ENCODE measurements at places on chromosomes 3 and 15.

DNA sequence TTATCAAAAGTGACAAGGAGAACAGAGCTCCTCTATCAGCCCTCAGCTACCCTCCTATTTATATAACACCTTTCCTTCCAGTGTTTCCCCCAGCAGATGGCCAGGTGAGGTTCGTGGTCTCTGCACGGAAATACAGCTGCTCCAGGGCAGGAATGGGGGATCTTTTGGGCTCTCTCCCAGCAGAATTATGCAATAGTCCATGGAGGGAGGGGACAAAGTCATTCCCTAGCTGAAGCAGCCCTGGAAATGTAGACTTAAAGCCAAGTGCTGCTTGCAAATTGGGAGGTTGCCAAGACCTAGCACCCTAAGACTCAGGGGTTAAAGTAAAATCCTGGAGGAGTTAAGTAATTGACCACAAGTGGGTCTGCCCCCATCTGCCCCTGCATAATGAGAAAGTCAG, 256.3 kb downstream of the LRTM1 start:
- DNase-seq: no peak

- no peak for DNase-seq
Observed at GRCh38 chr15:50997371-50998051, 89.0 kb downstream of the AP4E1 start.

DNA sequence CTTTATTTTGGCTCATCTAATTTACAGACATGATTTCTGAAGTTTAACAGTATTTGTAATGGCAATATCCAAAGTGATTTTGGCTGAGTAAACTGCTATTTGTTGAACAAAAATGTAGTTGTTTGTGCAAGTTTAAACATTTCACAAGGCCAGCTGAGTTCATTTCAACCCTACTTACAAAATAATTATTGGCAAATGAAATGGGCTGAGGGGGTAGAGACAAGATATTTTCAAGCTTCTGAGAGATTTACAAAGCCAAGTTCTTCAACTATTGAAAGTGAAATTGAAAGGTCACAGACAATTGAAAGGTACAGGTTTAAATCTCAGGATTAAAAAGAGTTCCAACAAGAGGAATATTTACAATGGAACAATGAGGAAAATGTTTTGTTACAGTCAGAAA, 77.1 kb downstream of the DUT start:
- no peak for DNase-seq

DNA sequence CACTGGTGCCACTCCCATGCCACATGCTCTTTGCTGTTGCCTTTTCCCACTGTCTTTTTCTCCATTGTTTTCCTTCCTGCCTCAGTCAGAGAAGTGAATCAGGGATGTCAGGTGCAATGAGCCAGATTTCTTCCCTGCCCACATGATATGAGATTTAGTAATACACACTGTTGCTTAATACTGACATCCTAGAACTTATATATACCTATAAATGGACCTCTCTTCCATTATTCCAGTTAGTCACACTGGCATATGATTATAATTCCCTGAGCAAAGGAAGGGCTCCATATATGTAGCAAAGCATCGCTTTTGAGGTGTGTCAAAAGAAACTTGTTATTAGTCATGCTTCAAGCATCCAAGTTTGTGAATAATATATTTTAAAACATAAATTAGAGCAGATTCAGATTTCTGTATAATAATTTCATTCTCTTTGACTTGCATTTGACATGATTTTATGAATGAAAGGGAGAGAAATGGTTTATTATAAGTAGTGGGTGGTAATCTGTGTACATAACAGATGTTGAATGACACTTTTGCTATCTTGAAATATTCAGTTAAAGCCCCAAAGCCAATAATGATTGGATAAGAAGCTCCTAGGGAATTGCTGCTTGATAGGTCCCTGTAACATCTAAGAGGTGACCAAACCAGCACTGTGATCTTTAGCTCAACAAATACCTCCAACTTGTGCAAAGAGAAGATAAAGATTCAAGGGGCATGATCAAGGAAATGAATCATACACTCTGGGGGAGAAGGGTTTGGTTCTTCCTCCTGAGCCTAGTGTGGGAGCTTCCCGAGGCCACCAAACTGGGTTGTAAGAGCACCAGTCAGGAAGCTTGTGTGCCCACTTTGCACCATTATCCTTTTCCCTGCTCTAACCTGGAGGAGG, 48.6 kb downstream of the CHST2 start:
- DNase-seq: no peak

All from erythroblast (primary cell).